ENCODE measurements at places on chromosomes 1 and 21.

- no peak for DNase-seq
These were observed 2.0 kb downstream of the PTPRF start for GRCh38 chr1:43532716-43533115.

- DNase-seq = no peak
These were observed 30.1 kb downstream of the CLIC4 start for GRCh38 chr1:24775348-24775747.

- no peak for DNase-seq
These were observed 108.8 kb downstream of the ITSN1 start for GRCh38 chr21:33751120-33751519.

GRCh38 chr1:159669338-159669737, 45.1 kb downstream of the CRP start:
- no peak for DNase-seq

- DNase-seq = no peak
These were observed 24.1 kb upstream of the LBR start for GRCh38 chr1:225451840-225452515.

DNA sequence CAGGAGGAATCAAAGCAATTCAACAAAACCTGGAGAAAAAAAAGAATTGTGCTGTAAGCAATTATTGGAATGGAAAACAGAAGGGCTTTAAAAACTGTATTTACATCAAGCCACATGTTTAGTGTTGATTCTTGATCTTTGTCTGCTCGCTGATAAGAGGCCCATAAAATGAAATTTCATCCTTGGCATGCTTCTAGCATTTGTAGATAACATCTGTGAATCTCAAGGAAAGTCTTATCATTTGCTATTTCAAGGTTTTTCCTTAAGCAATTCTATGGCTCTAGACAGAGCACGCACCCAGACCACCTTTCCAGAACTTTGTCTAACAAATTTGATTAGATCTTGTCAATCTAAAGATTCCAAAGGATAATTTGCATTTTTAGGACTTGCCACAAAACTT, 181.0 kb upstream of the FGGY start:
- no peak for DNase-seq

GRCh38 chr1:26320896-26321295, 3.1 kb downstream of the CD52 start:
- DNase-seq = no peak

GRCh38 chr1:196278816-196279215, 329.4 kb downstream of the KCNT2 start:
- no peak for DNase-seq

DNA sequence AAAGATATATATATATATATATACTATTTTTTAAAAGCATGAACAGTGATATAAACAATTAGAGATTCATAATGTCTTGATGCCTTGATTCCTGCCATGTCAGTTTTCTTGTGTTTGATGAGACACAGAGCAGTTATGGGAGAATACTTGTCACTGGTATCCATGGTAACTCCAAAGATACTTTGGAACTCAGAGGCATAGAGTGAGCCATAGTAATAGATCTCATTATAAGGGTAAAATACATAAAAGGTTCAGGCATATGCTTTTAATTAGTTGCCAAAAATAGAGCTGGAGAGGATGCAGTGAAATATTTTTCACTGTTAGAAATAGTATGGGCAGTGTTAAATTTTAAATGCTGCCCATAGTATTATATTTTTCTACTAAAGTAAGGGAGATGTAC, 134.1 kb downstream of the SYT14 start:
- no peak for DNase-seq
